Thoracic aorta endothelial cell (primary cell): ENCODE measurements at places on chromosomes 3 and 15. TPM values are rescaled to one million over a fixed set of nuclear protein-coding genes. Genes with fewer than 3 reads are reported as not detected.

The STX19 gene
- total RNA-seq = not detected in 2 replicates

The GP9 gene
- total RNA-seq = not detected in 2 replicates

The CRYGS gene
- total RNA-seq = 1.7 and 2.1 TPM in 2 replicates

The ADPRH gene
- total RNA-seq = 4.3 and 7.3 TPM in 2 replicates

The IREB2 gene
- 55.1 and 62.2 TPM in 2 replicates for total RNA-seq

The C3orf52 gene
- total RNA-seq = 8.0 and 9.5 TPM in 2 replicates

The CYP1A1 gene
- 0.93 and 4.5 TPM in 2 replicates for total RNA-seq

The BNC1 gene
- 6.9 and 12.8 TPM in 2 replicates for total RNA-seq
